Left renal pelvis (tissue), 4 donors: ENCODE measurements at places on chromosomes 7 and 10. TPM values are rescaled to one million over a fixed set of nuclear protein-coding genes. Genes with fewer than 3 reads are reported as not detected.

The PNLIPRP3 gene
- not detected for polyA plus RNA-seq

The WNT8B gene
- 0.99 TPM for polyA plus RNA-seq

The IL6 gene
- not detected for polyA plus RNA-seq

The SEC24C gene
- polyA plus RNA-seq = 54.4 TPM

The KCND2 gene
- 1.5 TPM for polyA plus RNA-seq

The PSD gene
- polyA plus RNA-seq = 8.7 TPM

The XRCC2 gene
- polyA plus RNA-seq = 9.0 TPM

The SCIN gene
- polyA plus RNA-seq = 136 TPM

The ZNF804B gene
- 0.26 TPM for polyA plus RNA-seq

The FAM131B gene
- polyA plus RNA-seq = 4.9 TPM

The GIMAP2 gene
- 10.1 TPM for polyA plus RNA-seq

The NKX2-3 gene
- not detected for polyA plus RNA-seq

The CALHM2 gene
- polyA plus RNA-seq = 11.8 TPM

DNA sequence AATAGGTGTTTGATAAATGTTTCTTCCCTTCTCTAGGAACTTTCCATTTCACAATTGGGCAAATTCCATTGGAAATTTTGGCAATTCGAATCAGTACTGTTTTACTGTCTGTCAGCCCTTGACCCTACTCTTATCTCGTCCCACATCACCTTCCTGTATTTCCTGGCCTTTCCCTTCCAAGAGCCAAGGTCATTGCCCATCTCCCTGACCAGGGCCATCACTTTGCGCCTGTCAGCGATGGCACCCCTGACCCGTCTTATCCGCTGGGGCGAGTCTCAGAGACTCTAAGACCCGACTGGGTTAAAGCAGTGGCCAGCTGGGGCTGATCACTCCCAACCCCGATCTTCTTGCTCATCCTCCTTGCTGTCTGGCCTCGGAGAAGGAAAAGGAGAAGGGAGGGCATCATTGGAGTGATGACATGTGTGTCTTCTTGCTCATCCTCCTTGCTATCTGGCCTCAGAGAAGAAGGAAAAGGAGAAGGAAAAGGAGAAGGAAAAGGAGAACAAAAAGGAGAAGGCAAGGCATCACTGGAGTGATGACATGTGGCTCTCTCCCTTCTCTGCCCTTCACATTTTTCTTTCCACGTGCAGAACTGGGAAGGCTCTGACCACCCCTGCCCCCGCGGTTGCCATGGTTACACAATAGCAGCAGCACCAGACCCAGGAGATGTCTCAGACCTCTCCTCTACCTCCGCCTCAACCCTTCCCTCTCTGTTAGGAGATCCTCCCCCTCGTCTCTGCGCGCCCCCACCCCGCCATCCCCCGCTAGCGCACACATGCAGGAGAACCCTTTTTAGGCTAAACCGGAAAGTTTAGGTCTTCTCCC lies 2.0 kb downstream of the SEMA3D start:
- DNase-seq = peak; percentile 54

GRCh38 chr7:125681508-125681907 lies 751.9 kb upstream of the POT1 start:
- DNase-seq = no peak

DNA sequence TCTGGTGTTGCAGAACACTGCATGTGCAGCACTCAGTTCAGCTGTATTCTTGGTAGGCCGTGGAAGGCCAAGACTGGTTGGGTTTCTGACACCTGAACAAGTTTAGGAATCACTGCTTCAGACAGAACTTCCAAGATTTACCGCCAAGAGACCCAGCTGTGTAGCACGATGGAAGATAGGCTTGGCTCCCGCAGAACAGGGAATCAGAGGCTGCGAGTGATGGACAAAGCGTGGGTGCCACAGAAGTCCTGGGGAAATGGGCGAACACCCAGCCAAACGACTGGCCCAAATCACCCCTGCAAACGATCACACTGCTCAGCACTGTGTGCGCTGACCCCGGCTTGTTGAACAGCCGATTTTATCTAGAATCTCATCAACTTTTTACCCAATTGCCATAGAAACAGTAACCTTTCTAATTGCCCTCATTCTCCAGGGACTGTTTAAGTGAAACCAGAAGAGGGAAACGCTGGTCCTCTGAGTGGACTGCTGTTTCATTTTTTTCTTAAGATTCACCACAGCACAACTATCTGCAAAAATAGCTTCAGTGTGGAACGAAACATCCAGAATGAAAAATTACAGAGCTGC lies 17.9 kb downstream of the ZFAND2A start:
- no peak for DNase-seq

DNA sequence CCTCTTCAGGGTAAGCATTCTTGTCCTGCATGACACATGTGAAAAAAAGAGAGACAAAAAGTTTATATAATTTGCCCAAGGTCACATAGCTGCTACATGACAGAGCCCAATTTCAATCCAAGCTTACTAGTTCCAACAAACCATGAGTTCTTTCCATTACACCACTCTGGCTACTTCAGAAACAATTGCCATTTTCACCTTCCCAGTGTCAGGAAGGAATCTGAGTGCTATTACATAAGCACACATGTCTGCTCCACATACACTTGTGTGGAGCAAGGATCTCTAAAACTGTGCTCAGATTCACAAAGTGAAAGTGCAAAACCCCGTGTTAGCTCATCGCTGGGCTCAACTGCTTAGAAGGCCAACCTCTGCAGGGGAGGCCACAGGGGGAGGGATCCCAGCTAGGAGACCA lies 356.2 kb upstream of the NFE2L3 start:
- DNase-seq = no peak

DNA sequence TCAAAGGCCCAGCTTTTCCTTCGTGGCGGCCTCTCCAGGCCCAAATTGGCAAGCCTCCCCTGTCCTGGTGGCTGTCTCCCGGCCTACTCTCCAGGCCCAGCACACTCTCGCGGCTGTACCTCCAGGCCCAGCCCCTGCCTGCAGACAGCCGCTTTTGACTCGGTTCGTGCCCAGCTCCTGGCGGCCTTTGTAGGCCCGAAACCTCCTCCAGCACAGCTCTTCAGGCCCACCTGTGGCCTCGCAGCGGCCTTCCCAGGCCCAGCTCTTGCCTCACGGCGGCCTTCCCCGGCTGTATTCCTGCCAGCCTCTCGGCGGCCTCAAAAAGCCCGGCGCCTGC lies 18.2 kb upstream of the TMEM248 start:
- no peak for DNase-seq

GRCh38 chr7:120996333-120996987 lies 7.9 kb downstream of the CPED1 start:
- DNase-seq = peak; percentile 66

DNA sequence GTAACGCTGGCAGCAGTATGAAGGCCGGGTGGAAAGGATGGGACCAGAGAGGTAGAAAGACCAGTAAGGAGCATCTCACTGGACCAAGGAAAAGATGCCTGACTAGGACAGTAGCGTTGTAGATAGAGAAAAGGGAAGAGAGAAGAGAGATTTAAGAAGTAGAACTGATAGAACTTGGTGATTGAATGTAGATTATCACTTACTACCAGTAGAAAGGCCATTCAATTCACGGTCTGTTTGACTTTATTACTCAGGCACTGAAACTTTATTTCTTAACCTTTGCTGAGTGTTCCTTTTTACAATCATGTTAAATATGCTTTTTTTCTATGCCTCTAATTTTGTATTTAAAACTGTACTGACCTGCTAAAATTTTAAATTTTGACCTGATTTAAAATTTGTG lies 12.2 kb downstream of the MCU start:
- no peak for DNase-seq

DNA sequence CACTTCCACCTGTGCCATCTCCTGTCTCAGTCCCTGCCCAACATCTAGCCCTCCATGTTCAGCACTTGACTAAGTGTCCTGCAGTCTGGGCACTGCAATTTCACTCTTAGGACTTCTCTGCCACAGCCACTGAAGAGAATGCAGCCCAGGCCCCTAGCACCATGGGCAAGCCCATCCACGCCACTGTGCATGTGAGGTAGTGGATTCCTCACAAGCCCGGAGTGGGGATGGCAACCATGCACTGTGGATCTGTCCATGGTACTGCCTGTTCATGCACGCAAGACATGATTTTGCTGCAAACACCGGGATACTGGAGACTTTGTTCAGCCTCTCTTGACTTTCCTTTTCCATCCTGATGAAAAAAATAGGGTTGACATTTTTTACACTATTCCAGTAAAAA lies 12.3 kb downstream of the DDC start:
- peak; percentile 42 for DNase-seq

- DNase-seq = no peak
Observed at GRCh38 chr10:127968027-127968441, 61.1 kb downstream of the PTPRE start.

DNA sequence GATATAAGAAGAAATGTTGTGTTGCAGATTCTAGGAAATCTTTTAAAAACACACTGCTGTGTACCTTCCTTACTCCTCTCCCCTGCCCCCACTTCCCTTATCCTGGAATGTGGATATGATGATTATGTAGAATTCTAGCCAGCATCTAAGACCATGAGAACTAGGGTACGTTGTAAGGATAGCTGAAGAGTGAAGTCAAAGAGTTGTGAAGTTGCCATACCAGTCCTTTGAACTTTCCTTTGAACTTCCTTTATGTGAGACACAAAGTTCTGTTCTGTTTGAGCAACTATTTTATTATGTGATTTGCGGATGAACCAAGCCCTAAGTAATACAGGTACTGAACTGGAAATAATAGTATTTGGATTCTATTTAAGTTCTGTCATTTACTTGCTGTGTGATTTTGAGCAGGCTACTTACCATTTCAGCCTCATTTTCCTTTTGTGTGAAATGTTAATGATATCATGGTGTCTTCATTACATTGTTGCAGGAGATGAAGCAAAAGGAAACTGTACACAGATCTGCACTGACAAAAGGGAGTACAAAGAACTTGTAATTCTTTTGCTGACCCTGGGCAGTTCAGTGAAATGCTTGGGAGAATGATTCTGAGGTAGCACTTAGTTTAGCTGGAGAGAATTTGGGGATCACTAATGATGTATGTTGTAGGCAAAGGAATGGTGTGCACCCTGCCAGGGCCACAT lies 31.4 kb downstream of the RPA3 start:
- DNase-seq = no peak

DNA sequence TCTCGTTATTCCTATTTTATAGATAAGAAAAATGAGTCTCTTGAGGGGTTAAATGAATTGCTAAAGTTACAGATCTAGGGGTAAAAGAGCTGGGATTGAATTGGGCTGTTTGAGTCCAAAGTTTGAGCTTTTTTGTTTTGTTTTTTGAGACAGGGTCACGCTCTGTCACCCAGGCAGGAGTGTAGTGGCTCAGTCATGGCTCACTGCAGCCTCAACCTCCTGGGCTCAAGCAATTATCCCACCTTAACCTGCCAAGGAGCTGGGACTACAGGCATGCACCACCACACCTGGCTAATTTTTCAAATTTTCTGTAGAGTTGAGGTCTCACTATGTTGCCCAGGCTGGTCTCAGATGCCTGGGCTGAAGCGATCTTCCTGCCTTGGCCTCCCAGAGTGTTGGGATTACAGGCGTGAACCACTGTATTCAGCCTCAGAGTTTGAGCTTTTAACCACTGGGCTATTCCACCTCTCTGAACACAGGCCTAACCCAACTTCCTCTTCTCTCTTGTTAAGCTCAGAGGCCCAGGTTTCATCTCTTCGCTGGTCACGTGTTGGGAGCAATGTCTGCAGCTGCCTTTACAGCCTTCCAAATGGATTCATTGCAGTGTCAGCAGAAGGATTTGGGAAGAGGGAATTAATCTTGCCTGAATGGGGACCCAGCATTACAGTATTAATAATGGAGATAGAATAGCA lies 8.0 kb downstream of the SUFU start:
- DNase-seq = no peak

- peak; percentile 62 for DNase-seq
Observed at GRCh38 chr10:91551856-91552255, 81.0 kb downstream of the PPP1R3C start.

GRCh38 chr10:124627866-124628675 lies 116.1 kb downstream of the FAM53B start:
- DNase-seq = no peak

DNA sequence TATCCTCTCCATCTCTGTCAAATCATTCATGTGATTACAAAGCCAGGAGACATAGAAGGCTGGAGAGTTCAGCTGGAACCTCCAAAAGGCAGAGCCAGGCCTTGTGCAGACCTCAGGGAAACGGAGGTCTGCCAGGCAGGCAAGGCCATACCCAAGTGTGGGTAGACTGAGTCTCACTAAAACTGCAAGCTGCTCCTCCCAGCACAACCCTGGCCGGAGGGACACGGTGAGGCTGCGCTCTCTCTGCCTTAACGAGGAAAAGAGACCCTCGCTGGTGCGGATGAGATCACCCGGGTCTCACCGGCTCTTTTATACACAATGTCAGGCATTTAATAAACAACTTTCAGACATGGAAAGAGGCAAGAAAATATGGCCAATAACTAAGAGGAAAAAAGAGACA lies 66.1 kb upstream of the INPP5A start:
- no peak for DNase-seq

DNA sequence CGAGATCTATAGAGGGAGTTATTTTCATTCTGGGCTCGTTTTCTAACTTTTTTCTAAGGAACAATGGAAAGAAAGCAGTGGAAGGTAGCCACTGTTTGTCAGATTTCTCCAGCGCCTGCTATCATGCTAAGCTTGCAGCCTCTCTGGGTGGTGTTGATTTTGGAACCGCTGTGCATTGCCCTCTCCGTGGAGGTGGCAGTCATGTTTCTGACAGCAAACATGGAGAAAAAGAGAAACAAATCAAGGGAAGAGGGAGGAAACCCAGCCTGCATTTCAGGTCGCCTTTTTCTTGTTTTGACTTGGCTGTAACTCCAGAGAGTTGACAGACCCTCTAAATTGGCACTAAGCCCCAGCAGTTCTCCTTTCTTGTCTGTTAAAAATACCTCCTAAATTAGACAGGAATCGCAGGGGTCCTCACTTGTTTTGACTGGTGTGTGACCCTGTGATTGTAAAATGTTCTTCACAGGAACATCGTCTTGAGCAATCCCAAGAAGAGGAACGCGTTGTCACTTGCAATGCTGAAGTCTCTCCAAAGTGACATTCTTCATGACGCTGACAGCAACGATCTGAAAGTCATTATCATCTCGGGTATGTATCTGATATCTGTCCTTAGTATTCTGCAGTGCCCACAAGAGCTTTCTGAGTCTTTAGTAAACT lies 4.8 kb downstream of the ECHDC3 start:
- DNase-seq = no peak

DNA sequence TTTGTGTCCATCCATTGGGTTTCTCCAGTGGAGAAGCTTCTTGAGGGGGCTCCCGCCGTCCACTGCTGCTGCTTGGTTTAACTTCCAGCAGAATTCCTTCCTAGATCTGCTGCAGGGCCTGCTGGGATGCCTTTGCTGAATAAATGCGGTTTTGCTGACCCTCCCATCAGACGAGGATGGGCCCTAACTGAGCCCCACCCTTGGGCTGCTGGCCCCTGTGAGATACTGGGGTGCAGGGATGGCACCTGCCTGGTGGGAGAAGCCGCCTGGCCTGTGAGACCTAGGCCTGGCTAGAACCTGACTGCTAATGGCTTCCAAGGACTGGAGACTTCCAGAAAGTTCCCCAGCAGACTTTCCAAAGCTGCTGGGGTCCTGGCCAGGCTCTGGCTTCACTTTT lies 43.8 kb downstream of the ZNF467 start:
- no peak for DNase-seq

- no peak for DNase-seq
Observed at GRCh38 chr7:150339409-150339809, 2.0 kb downstream of the RARRES2 start.

- DNase-seq = no peak
Observed at GRCh38 chr7:11343136-11343535, 369.5 kb downstream of the PHF14 start.

GRCh38 chr10:28939281-28940157 lies 262.2 kb downstream of the BAMBI start:
- DNase-seq = peak; percentile 60
